ENCODE measurements at places on chromosomes 3 and 15.

DNA sequence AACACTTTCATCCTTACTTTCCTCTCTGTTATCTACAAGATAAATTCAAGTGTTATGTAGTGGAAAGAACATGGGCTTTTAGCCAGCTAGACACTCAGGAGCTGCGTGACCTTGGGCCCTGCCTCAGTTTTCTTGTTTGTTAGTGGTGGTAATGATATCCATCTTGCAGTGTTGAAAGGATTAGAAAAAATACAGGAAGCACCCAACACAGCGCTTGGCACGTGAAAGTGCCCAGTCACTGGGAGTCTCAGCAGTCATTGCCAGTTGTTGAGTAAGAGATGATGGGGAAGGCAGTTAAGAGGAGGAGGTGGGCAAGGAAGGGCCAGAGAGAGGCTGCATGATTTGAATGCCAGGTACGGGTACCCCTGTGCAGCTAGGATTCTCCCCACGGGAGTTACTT lies 5.3 kb downstream of the PDIA5 start:
- H3K4me3 ChIP-seq: no peak overlapping the region
- no peak for DNase-seq
- no peaks in the 10 kb centered on the region for H3K27me3 ChIP-seq
- H3K36me3 ChIP-seq: no peaks in the 10 kb centered on the region

DNA sequence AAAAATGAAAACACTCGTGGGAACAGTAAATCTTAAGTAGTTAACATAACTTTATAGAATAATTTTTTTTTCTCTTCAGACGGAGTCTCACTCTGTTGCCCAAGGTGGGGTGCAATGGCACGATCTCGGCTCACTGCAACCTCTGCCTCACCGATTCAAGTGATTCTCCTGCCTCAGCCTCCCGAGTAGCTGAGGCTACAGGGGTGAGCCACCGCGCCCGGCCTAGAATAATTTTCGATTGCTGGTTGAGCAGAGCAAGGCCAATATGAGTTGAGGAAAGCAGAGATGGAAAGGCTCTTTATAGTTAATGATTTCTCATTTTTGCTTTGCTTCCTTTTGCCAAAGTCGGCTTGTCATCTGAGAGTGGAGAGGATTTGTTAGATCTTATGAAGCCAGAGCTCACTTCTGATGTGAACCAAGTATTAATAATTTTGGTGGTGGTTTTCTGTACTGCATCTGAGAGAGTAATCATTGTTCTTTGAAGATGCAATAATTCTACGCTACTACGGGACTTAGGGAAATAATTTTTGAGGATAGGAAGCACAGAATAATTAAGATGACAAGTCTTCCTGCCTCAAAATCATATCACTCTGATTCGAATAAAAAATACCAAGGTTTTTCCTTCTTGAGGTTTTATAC lies 1.6 kb upstream of the GOLM2 start:
- peaks cover 21% of the 10 kb centered on the region for H3K4me1 ChIP-seq
- no peak for DNase-seq
- H3K27ac ChIP-seq: peak overlapping the region; percentile 96

GRCh38 chr3:169116056-169116693 lies 547.3 kb downstream of the MECOM start:
- DNase-seq: no peak
- H3K27me3 ChIP-seq: no peaks in the 10 kb centered on the region
- H3K4me3 ChIP-seq: no peak overlapping the region
- no peaks in the 10 kb centered on the region for H3K36me3 ChIP-seq

GRCh38 chr3:77319711-77320110 lies 279.8 kb downstream of the ROBO2 start:
- no peaks in the 10 kb centered on the region for H3K27me3 ChIP-seq
- H3K27ac ChIP-seq: no peak overlapping the region
- no peak overlapping the region for H3K4me3 ChIP-seq
- peaks cover 6% of the 10 kb centered on the region for H3K4me1 ChIP-seq
- no peak for DNase-seq

- no peak overlapping the region for H3K27ac ChIP-seq
- no peaks in the 10 kb centered on the region for H3K4me1 ChIP-seq
- H3K4me3 ChIP-seq: no peak overlapping the region
- no peaks in the 10 kb centered on the region for H3K27me3 ChIP-seq
- no peaks in the 10 kb centered on the region for H3K36me3 ChIP-seq
These were observed 15.8 kb downstream of the ISG20 start for GRCh38 chr15:88654430-88655102.

GRCh38 chr3:177186306-177186705 lies 11.0 kb downstream of the TBL1XR1 start:
- no peaks in the 10 kb centered on the region for H3K27me3 ChIP-seq
- H3K4me1 ChIP-seq: peaks cover 50% of the 10 kb centered on the region
- no peaks in the 10 kb centered on the region for H3K36me3 ChIP-seq
- no peak overlapping the region for H3K4me3 ChIP-seq
- H3K27ac ChIP-seq: no peak overlapping the region

Measured in thyroid gland (tissue), 4 donors.